Activated T-helper 1 cell treated with Interleukin-2 at 50 U/mL for 16 hours (primary cell): ENCODE measurements at places on chromosomes 2 and 18.

DNA sequence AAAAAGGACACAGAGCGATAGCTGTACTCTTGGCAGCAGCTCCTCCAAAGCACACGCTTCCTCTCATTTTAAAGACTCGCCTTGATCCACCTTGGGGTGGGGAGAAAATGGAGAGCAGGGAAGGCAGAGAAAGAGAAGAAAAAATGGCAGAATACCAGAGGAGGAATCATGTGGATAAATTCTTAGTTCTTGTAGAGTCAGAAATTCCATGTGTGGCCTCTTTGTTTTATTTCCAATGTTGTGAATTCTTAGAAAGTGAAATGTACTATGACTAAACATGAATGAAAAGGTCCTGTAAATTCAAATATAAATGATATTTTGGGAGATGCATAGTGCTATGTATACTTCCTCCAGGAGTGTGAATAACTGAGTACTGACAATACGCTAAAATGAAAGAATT, 89.7 kb upstream of the SESTD1 start:
- no peak for DNase-seq

DNA sequence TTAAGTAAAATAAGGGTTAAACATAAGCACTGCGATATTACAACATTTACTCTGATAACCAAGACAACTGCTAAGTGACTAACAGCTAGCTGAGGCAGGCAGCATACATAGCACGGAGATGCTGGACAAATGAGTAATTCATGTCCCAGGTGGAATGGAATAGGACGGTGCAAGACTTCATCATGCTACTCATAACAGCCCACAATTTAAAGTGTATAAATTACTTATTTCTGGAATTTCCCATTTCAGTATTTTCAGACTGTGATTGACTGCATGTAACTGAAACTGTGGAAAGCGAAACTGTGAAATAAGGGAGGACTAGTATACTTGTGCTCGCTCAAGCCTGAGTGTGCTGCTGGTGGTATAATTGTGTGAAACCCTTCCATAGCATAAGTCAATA, 12.9 kb downstream of the IER3IP1 start:
- DNase-seq = no peak

DNA sequence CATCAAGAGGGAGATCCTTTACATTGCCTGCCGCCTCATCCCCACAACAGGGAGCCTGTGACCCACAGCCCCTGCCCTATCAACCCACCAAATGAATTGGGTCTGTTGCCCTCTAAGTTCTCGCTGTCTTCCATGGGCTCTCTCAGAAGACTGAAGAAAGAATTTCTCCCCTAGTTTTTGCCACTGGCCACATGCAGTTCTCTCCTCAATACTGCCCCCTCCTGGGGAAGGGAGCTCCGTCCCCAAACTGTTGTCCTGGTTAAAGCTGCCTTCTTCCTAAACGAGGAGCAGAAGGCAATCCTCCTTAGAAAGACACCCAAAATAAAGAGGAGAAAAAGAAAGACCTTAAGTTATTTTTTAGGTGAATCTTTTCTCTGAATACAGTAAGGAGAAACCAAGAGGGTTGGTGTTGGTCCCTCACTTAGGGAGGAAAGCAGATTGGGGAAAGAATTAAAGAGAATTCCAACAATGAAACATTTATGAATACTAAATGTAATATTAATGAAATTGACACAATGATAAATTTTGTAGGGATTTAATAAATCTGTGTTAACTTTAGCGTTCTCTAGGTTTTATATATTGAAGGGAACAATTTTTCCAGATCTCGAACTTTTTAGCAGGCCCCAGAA, 31.1 kb upstream of the SATB2 start:
- DNase-seq = no peak

DNA sequence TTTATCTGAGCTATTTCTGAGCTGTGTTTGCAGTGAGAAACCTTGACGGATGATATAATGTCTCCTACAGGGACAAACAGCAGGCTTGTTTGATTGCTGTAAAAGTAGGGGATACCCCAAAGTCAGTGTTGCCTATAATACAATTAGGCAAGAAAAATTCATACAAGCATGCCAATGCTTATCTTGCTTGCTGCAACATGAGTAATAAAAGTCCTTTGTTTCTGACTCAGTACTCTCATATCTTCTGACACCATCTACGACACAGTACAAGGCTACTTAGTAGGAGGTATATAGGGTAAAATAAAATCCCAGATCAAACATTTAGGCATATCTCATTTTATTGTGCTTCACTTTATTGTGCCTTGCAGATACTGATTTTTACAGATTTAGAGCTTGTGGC, 33.0 kb downstream of the ERBB4 start:
- DNase-seq = no peak

DNA sequence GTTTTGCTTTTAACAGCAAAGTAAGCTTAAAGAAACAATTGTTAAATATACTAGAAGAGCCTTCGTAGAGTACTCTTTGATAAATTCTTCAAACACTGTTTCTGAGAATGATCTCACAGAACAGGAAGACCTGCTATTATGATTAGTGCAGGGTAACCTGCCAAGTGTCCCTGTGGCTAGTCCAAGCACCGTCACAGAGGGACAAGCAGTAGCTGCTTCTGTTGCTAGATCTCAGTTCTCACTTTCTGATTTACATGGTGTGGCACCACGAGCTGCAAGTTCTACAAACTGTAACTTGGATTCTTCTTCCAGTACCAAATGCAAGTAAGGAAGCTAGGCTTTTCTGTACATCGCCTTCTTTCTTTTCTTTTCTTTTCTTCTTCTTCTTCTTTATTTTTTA, 121.5 kb downstream of the PIEZO2 start:
- DNase-seq = no peak

GRCh38 chr2:229943770-229944449, 21.6 kb downstream of the FBXO36 start:
- DNase-seq = no peak

GRCh38 chr2:123816203-123816602, 208.9 kb upstream of the CNTNAP5 start:
- DNase-seq = no peak

GRCh38 chr2:171554991-171555615, 32.8 kb downstream of the CYBRD1 start:
- DNase-seq = no peak

- DNase-seq = no peak
Measured at GRCh38 chr2:174660984-174661675, 63.5 kb upstream of the WIPF1 start.
